Choroid plexus epithelial cell (primary cell): ENCODE measurements at places on chromosomes 6 and 20.

GRCh38 chr20:535958-536357 lies 7.6 kb downstream of the CSNK2A1 start:
- peak; percentile 74 for DNase-seq

DNA sequence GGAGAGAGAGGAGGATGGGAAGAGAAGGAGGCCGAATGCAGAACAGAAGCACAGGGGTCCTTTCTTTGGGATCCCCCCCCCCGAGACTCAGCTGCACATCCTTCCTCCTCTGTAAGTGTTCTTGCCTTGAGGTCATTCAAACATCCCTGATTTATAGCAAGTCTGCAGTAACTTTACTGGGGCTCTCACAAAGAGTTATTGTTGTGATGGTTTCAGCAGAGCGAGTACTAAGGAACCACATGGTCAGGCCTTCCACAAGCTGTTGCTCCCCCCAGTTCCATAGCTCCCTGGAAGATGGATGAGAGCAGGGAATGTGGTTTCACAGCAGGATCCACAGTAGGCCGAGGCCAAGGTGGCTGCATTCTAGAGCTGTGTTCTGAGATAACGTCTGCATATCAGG lies 351.4 kb upstream of the CDH4 start:
- no peak for DNase-seq

GRCh38 chr20:63319164-63320040 lies 26.4 kb downstream of the COL20A1 start:
- no peak for DNase-seq

DNA sequence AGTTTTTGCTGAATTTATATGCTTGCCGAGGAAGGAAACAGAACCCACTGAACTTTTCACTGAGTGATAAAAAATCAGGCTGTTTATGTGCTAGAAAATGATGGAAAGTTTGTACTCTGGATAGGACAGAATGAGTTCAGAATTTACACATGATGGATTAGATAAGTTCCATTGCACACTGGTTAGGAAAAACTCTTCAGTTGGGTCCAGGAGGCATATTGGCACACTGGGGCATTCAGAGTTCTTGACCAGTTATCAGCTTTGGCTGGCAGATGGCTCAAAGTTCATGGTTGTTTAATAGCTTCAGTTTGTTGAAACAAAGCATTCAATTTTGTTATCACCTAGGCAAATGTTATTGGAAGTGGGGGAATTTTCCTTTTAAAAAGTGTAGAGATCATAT lies 613.3 kb upstream of the SYNCRIP start:
- no peak for DNase-seq

DNA sequence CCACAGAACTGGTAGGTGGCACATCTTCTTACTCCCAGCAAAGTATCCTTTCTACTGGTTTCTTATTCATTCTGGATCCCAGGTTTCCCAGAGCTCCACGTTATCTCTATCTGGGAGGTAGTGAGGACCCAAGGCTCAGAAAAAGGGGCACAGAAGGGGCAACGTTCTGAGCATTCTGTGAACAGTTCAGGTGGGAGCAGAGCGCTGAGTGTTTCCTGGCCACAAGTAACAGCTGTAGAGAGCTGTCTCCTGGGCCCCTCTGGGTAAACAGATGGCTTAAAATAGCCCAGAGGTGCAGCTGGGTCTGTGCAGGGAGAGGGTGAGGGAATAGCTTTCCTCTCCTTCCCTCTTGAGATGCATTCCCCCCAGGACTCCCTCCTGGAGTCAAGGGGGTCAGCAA lies 2.1 kb downstream of the APOBEC2 start:
- DNase-seq: no peak

GRCh38 chr6:167555836-167556235 lies 230.9 kb downstream of the TTLL2 start:
- DNase-seq: no peak

- DNase-seq: peak; percentile 88
These were observed 47.7 kb downstream of the BANF2 start for GRCh38 chr20:17747431-17747846.

DNA sequence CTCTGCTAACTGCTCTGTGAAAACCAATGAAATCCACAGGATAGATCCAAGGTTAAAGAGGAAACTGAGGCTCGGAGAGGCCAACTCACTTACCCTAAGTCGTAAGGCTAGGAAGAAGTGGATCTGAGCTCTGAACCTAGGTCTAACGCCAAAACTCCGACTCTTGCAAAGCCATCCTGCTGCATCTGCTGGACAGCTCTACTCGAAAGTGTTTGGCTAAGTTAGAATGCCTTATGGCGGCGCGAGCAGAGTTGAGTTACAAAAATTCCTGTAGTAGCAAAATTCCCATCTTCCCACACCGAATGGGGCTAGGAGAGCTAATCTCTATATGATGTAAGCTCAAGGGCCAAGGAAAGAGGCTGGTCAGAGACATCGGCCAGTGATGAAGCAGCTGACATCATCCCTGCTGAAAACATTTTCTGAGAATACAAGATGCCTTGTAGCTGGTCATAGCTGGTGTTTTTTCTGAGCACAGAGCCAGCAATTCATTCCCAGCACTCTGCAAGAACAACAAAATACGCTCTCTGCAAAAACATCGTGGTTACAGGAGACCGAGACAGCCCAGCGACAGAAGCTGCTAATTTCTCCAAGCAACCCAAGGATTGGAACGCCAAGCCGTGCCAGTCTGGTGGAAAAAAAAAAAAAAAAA lies 1.8 kb downstream of the SPATA2 start:
- DNase-seq: no peak

- no peak for DNase-seq
These were observed 2.9 kb downstream of the KLHDC3 start for GRCh38 chr6:43016943-43017334.

DNA sequence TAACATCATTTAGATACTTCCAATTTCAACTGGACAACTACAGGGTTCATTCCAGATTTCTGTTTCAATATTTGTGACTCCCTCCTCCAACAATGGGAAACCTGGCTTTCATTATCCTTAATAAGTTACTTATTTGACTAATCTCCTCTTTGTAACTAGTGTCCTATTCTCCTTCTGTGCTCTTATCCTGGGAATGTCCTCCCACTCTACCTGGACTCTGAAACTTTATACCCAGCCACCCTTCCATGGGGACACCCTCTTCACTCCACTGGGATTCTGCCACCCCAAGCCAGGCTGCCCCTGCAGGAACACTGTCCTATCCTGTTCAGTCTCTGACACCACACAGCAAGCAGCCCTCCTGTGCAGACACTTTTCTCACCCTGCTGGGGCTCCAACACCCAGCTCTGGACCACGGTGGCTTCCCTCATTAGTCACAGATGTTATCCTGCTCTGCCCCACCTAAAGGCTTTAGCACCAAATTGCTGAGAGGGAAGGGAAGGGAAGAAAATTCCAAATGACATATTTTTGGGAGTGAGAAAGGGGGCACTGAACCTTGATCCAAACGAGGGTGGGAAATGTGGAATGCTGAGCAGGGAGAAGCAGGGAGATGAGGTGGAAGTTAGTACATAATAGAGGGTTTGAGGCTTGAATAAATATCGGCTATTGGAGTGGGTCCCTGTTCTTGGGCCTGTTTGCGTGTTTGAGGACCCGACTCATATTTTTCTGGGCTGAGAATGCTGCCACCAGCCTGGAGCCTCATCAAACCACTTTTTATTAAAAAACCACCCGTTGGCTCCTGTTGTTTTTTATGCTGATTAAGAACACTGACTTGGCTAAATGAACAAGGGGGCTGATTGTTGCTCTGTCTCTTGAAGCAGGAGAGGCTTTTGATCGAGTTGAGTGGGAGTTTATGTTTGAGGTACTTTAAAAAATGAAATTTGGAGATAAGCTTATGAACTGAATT lies 54.0 kb upstream of the AKIRIN2 start:
- DNase-seq: peak; percentile 21

GRCh38 chr6:163404825-163405265 lies 9.7 kb upstream of the QKI start:
- peak; percentile 74 for DNase-seq

DNA sequence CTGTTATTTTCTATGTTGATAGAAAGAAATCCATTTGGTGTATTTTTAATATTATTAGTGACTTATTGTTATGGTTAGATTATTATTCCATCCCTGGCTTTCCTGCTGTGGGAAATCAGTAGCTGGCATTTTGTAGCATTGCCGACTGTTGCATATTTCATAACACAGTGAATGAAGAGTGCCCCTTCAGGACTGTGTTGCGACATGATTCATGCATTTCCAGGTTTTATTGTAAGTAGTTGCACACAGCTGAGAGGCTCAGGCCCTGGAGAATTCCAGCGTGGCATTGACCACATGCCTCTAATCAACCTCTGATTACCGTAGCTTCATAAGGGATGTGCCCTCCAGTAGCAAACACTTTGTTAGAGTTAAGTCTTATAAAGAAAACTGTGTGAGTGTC lies 263.9 kb downstream of the FARS2 start:
- DNase-seq: peak; percentile 78

DNA sequence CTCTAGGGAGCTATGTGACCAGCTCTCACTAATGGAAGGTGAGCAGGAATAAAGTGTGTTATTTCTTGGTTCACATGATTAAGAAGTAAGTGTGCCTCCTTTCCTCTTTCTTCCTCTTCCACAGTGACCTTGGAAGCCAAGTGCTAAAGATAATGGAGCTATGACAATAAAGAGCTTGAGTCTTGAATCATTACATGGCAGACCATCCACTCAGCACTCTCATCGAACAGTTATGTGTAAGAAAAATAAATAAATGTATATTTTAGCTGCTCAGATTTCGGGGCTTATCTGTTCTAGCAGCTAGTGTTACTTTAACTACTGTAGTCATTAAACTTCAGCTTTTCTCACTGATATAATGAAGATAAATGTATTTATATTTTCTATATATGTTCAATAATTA lies 72.9 kb downstream of the HDGFL1 start:
- peak; percentile 44 for DNase-seq

DNA sequence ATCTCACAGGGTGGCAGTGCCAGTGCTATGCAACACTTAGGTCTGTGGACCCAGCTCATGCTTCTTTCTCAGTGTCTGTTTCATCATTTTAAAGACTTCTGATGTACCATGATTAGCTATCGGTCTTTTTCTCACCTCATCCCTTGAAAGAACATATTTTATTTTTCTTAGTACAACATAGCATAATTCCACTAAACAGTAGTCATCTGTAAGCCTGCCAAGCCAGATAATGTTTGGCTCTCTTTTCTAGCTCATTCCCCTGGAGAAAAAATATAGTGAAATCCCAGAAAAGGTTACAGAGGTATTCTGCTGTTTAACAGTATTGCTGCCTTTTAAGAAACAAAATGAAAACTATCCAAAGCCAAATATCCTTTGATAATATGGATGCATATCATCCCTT lies 177.0 kb upstream of the MMS22L start:
- peak; percentile 2 for DNase-seq
